CD4-positive, alpha-beta T cell treated with Interleukin-12 subunit alpha and Interleukin-12 subunit beta, for 1 hour (primary cell): ENCODE measurements at places on chromosomes 1 and 21.

GRCh38 chr1:150233359-150234308 lies 2.3 kb downstream of the ANP32E start:
- DNase-seq, result peak; percentile 37

DNA sequence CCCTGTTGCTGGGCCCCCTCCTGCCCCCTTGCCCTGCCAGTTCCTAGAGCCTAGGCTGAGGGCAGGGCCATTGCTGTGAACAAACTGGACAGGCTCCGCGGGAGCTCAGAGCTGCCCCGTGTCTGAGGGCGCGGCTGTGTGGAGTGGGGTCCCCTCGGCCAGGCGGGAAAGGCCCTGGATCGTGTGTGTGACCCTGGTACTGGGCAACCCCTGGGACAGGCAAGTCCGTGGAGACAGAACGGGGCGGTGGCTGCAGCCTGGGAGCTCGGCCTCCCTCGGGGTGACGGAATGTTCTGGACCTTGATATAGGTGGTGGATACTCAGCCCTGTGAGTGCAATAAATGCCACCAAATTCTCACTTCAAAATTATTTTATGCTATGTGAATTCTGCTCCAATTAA lies 27.7 kb upstream of the C1orf159 start:
- DNase-seq, result no peak

DNA sequence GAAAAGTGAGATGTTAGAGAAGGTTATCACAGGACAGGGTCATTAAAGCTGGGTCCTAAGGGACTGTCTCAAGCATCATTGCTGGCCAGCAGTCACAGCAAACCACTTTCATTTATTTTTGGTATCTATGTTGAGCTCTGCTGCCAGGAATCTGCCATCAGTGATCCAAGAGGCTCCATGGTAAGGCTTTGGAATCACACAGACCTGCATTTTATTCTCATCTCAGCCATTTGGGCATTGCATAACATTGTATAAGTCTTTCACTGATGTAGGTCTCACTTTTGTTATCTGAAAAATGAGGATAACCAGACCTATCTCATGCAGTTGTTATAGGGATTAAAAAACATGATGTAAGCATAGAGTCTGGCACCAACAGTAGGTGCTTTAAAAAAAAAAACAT lies 77.5 kb downstream of the OMA1 start:
- no peak for DNase-seq

DNA sequence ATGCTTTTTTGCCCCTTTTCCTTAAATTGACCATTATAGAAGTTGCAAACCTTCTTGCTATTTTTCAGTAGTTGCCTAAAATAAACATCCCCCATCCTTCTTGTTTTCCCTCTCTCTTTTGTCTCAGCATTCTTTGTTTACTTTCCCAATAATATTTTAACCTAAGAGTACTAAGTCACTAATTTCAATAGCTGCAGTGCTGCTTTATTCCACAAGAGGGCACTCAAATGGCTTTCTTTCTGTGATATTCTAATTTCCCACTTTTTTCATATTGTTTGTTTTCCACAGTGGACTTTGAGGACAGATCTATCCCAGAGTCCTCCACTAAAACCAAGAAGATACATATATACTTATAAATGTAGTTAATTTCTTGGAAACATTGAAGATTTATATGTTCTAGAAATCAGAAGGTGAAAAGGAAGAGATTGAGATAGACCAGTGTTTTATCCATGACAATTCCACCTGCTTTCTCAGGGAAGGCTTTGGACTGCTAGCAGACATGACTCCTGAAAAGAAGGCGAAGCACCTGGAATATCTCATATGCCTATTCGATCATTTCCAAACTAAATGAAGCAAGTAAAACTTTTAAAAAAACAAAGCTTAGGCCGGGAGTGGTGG lies 104.8 kb upstream of the GRIK1 start:
- DNase-seq, result peak; percentile 5

DNA sequence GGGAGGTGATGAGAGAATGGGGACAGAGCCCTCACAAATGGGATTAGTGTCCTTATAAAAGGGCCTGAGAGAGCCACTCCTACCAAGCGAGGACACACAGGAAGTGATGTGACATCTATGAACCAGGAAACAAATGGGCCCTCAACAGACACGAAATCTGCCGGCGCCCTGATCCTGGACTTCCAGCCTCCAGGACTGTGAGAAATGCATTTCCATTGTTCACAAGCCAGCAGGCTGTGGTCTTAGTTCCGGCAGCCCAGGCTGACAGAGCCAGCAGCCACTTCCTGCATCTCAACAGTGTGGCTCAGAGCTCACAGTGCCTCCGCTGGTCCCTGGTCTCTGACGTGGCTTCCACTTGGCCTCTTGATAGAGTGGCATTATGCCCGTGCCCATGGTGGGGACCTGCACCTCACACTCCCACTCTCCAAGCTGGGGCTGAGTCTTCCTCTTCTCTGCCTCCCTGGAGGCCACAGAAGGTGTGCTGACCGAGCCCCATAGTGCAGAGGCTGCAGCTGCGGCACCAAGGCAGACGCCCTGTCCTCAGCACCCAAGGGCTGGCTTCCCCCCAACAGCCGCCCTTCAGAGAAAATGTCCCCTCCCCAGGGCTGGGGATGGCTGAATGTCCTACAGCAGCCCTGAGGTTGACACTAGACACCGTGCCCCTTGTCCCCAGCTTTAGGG lies 44.9 kb downstream of the ACOT7 start:
- DNase-seq, result peak; percentile 69

GRCh38 chr1:225460737-225461532 lies 33.1 kb upstream of the LBR start:
- peak; percentile 77 for DNase-seq

- no peak for DNase-seq
Measured at GRCh38 chr1:32623775-32624174, 26.6 kb downstream of the ZBTB8OS start.

DNA sequence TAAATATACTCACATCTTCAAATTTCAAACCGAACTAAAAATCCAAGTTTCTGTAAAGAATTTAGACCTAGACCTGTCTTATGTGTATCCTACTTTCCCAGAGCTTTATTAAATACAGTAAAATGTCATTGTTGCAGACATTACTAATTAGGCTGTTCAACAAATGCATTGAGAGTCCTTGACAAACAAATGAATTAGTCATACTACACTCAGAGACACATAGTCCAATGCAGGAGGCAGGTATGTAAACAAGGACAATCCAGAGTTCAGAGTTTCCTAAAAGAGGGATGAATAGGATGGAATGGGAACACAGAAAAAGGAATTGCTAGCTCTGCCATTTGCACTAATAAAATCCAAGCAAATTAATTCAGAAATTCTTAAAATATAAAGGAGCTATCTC lies 1.6 kb upstream of the EGLN1 start:
- DNase-seq, result no peak

DNA sequence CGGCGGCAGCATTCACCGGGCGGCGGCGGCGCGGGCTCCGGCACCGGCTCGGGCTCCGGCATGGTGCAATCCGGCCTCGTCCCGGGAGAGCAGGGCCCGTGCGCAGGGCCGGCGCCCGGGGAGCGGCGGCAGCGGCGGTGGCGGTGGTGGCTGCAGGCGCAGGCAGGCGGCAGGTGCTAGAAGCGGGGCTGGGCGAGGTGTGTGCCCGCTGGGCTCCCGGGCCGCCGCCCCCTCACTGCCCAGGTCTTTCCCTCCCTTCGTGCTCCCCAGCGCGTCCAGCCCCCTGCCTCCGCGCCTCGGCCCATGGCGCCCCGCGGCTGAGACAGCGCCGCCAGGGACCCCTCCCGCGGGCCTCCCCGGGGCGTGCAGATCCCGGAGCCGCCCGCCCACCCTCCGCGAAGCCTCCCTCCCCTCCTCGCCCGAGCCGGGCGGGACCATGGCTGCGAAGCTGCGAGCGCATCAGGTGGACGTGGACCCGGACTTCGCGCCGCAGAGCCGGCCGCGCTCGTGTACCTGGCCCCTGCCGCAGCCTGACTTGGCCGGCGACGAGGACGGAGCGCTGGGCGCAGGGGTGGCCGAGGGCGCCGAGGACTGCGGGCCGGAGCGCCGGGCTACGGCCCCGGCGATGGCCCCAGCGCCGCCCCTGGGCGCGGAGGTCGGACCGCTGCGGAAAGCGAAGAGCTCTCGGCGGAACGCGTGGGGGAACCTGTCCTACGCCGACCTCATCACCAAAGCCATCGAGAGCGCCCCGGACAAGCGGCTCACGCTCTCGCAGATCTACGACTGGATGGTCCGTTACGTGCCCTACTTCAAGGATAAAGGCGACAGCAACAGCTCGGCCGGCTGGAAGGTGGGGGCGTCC lies 492 bp downstream of the FOXO6 start:
- no peak for DNase-seq

DNA sequence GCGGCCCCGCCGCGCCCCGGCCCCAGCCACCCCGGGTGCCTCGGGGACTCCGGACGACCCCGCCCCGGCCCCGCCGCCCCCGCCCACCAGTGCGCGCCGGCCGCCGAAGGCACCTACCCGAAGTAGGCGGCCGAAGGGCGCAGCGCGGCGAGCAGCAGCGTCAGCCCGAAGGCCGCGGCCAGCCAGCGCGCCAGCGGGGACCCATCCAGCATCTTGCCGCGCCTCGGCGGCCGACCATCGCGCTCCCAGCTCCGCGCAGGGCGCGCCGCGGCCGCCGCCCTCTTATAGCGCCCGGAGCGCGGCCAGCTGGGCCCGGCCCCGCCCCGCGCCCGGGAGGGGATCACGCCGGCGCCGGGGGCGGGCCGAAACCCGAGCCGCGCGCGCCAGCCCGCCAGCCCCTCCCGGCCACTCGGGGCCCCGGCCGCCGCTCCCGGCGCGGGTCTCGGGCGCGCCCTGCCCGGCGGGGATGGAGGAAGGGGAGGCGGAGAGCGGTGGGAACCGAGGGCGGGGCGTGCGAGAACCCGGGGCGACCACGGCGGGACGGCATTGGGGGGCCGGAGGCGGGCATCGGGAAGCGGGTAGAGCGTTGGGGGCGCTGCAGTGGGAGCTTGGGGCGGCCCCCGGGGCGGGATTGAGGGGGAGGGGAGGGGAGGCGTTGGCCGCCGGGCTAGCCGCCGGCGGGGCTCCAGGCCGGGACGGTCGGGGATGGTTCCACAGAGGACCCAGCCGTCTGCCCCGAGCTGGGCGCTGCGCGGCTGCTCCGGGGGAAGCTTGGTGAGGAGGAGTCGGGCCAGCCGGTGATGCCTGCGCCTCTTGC lies at the start of gene WNT9A:
WNT9A (minus strand) TSS at position 257 of the 817 bp plus-strand sequence; CDS start at position 212, 45 bp downstream.
- no peak for DNase-seq

- DNase-seq, result no peak
Measured at GRCh38 chr1:16151196-16151994, 4.5 kb downstream of the EPHA2 start.

DNA sequence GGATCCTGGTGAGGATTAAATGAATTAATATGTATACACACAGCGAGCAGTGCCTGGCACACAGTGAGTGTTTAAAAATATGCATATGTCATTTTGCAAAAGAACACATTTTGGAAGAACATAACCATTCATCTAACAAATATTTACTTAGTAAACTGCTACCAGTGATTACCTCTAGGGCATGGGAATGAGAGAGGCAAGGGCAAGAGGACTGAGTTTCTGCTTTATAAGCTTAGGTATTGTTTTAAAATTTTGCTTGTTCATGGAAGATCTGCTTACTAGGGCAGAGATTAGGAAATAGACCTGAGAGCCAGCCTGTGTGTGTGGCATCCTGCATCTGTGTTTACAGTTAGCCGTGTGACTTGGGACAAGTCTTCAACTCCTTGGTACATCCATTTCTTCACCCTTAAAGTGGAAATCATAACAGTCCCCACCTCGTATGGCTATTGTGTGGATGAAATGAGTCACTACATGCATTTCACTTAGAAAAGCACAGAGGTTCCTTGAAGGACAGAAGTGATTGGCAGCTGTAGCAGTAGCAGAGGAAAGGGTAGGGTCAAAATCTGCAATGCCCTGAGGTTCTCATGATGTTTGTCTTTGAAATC lies 198.5 kb upstream of the FMN2 start:
- no peak for DNase-seq

- DNase-seq, result no peak
Measured at GRCh38 chr1:24293392-24294227, 25.5 kb upstream of the GRHL3 start.

DNA sequence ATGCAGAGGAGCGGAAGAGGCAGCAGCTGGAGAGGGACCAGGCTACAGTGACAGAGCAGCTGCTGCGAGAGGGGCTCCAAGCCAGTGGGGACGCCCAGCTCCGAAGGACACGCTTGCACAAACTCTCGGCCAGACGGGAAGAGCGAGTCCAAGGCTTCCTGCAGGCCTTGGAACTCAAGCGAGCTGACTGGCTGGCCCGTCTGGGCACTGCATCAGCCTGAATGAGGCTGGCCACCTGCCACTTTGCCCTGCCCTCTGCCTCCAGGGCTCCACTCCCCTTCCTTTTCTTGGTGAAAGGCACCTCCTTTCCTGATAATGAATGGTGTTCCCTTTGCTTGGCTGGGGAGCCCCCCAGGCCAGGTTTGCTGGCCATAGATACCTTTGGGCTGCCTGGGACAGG lies 3.3 kb upstream of the HMGN2 start:
- no peak for DNase-seq

GRCh38 chr1:242147096-242147976 lies 148.4 kb upstream of the MAP1LC3C start:
- DNase-seq, result no peak

DNA sequence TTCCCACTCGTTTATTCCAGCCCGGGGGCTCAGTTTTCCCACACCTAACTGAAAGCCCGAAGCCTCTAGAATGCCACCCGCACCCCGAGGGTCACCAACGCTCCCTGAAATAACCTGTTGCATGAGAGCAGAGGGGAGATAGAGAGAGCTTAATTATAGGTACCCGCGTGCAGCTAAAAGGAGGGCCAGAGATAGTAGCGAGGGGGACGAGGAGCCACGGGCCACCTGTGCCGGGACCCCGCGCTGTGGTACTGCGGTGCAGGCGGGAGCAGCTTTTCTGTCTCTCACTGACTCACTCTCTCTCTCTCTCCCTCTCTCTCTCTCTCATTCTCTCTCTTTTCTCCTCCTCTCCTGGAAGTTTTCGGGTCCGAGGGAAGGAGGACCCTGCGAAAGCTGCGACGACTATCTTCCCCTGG lies 716 bp downstream of the OLIG2 start:
- no peak for DNase-seq

- no peak for DNase-seq
Measured at GRCh38 chr1:37325010-37325409, 149.4 kb upstream of the ZC3H12A start.

DNA sequence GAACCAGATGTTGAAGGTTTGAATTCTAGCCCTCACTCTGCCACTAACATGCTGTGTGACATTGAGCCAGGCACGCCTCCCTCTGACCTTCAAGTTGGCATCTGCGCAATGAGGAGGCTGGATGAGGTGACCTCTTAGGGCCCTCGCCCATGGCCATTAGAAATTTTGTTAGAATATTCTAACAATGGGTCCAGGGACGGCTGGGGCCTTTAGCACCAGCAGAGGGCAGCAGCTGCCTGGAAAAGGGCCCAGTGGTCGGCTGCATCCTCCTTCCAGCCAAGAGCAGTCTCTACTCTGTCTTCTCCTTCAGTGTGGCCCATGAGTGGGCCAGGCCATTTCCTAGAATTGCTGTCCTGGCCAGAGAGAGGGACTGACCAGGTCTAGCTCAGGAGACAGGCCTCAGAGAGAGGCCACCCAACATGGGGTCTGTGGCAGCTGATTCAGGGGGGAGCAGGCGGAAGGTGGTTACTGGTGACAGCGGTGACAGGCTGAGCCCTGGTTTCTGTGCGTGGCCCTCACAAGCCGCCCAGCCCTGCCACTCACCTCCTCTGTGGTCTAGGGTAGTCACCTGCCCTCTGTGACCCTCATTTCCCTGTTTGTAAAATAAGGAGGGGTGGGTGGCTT lies 101.3 kb upstream of the ACTL8 start:
- DNase-seq, result no peak

- DNase-seq, result peak; percentile 37
Measured at GRCh38 chr1:23424293-23425192, at the start of gene TCEA3. Gene TCEA3, minus strand, starts transcription at chr1:23424748. Its CDS starts 115 bp downstream, at chr1:23424633.
